Smooth muscle cell of the umbilical artery (primary cell): ENCODE measurements at places on chromosomes 1 and 21. TPM values are rescaled to one million over a fixed set of nuclear protein-coding genes. Genes with fewer than 3 reads are reported as not detected.

LEMD1 gene
- not detected in 2 replicates for total RNA-seq

RSRP1 gene
- 97.1 and 203 TPM in 2 replicates for total RNA-seq

RAVER2 gene
- 2.4 and 3.5 TPM in 2 replicates for total RNA-seq

MINDY1 gene
- total RNA-seq = 4.5 and 8.2 TPM in 2 replicates

TMOD4 gene
- total RNA-seq = not detected in 2 replicates
